ENCODE measurements at places on chromosomes 16 and 17.

- no peak for DNase-seq
These were observed 393.9 kb upstream of the MAF start for GRCh38 chr16:79994418-79994817.

- DNase-seq, result no peak
These were observed 794 bp downstream of the SMG6 start for GRCh38 chr17:2302778-2303203.

GRCh38 chr17:33777674-33778073 is 477.4 kb upstream of the CCL2 start:
- DNase-seq, result no peak

DNA sequence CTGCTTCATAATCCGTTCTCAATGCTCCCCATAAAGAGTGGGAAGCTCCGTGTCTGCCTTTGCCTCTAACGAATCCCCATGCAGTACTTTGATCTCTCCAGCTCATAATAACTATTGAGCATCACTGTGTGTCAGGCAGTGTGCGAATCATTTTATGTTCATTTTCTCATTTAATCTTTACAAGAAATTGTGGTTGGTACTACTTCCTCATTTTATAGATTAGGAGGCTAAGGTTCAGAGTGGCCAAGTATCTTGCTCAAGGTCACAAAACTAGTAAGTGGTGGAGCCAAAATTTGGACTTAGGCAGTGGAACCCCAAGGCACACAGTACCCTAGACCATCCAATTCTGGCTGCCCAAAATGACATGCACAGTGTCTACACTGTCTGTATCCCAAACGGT is 44.8 kb downstream of the ABCC12 start:
- no peak for DNase-seq

DNA sequence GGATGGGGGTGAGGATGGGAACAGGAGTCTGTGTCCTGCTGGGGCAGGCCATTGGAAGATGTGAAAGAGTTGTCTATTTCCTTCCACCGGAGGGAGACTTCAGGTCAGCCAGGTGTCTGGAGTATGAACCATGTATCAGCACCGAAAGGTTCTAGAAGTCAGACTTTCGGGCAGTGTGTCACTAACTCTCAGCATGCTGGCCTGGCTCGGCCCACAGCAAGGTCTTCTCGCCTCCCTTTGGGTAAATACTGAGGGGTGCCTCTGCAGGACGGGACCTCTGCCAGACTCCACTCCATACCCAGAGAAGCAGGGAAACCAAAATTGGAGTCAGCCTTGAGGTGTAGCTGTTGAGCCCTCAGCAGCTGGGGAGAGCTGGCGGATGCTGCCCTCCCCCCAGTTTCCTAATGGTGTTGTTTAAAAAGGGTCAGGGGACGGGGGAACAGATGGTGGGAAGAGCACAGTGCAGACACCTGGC is 507 bp downstream of the CIITA start:
- no peak for DNase-seq

DNA sequence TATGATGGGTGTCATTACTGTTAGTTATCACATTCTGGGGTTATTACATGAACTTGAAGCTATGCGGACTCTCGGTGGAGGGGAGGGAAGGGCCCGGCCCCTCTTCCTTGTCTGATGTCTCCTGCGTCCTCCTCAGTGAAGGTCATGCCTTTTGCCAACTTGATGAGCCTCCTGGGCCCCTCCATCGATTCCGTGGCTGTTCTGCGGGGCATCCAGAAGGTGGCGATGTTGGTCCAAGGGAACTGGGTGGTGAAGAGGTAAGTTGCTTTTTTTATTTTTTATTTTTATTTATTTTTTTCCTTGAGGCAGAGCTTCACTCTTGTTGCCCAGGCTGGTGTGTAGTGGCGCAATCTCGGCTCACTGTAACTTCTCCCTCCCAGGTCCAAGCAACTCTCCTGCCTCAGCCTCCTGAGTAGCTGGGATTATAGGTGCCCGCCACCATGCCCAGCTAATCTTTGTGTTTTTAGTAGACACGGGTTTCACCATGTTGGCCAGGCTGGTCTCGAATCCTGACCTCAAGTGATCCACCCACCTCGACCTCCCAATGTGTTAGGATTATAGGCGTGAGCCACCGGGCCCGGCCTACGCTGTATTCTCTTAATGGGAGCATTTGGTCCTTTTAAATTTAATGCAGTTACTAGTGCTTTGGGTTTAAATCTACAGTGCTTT is 21.6 kb downstream of the POLR3E start:
- no peak for DNase-seq

DNA sequence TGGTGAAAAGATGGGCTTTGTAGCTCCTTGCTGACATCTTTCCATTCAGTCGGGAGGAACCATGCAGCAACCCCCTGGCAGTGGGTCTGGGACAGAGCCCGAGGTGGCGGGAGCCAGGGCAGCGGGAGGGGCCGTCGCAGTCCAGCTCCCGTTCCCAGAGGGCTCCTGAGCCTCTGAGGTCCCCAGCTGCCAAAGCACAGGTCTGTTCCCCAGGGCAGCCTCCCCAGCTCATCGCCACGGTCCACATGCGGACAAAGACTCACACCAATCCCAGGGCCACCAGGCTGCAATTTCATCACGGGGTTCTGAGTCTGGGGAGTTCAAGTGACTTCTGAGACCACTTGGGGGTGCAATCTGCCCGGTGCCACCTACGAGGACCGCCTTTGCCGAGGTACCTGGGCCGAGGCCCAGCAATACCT is 196.0 kb downstream of the RBFOX3 start:
- DNase-seq, result no peak

- DNase-seq, result no peak
These were observed 76.4 kb downstream of the CNGB1 start for GRCh38 chr16:57894390-57895080.

DNA sequence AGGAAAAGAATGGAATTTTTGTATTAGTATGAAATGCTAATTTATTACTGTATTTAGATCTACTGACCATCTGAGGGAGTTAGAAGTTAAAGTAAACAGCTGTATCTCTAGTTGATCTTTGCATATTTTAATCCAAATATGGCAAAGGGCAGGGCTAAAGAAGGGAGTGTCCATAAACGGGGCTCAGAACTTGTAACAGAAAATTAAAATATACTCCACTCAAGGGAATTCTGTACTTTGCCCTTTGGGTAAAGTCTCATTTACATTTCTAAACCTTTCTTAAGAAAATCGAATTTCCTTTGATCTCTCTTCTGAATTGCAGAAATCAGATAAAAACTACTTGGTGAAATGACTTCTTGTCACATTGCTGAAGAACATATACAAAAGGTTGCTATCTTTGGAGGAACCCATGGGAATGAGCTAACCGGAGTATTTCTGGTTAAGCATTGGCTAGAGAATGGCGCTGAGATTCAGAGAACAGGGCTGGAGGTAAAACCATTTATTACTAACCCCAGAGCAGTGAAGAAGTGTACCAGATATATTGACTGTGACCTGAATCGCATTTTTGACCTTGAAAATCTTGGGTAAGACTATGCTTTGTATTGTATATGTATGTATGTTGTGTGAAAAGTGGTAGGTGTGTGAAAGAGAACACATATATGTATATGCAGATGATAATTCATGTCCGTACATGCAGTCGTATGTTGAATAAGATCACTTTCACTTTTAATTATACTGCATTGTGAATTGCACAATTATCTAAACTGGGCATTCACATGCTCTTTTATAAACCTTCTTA is at the start of gene ASPA:
TSS of gene ASPA (plus strand) at position 186 of the 799 bp plus-strand sequence. CDS start at position 349, 163 bp downstream.
- DNase-seq, result no peak

DNA sequence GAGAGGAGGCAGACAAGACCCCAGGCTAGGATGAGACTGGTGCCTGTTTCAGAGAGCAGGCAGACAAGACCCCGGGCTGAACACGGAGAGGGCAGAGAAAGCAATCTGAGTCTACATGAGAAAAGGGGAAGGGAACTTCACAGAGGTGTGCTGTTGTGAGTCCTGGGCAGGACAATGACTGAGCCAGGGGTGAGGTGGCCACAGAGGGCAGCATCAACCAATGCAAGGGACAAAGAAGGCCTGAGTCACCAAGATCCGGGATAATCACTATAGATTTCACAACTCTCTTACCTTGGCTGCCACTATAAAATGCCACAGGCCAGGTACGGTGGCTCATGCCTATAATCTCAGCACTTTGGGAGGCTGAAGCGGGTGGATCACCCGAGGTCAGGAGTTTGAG is 89.0 kb downstream of the SLC39A11 start:
- no peak for DNase-seq

- no peak for DNase-seq
These were observed 16.2 kb downstream of the SREBF1 start for GRCh38 chr17:17820463-17821158.

- no peak for DNase-seq
These were observed 781 bp downstream of the ARHGDIA start for GRCh38 chr17:81870131-81870980.

- no peak for DNase-seq
These were observed 1.3 kb downstream of the CLUH start for GRCh38 chr17:2710071-2710802.

- no peak for DNase-seq
These were observed 3.8 kb upstream of the HOXB2 start for GRCh38 chr17:48548523-48549280.

- no peak for DNase-seq
These were observed 654 bp downstream of the TNFAIP1 start for GRCh38 chr17:28335959-28336871.

- no peak for DNase-seq
These were observed 1.7 kb downstream of the IL4R start for GRCh38 chr16:27315333-27316037.

- DNase-seq, result no peak
These were observed 615.3 kb downstream of the TOX3 start for GRCh38 chr16:51931653-51932052.

- DNase-seq, result no peak
These were observed 9.6 kb upstream of the PRPSAP1 start for GRCh38 chr17:76363107-76363842.

DNA sequence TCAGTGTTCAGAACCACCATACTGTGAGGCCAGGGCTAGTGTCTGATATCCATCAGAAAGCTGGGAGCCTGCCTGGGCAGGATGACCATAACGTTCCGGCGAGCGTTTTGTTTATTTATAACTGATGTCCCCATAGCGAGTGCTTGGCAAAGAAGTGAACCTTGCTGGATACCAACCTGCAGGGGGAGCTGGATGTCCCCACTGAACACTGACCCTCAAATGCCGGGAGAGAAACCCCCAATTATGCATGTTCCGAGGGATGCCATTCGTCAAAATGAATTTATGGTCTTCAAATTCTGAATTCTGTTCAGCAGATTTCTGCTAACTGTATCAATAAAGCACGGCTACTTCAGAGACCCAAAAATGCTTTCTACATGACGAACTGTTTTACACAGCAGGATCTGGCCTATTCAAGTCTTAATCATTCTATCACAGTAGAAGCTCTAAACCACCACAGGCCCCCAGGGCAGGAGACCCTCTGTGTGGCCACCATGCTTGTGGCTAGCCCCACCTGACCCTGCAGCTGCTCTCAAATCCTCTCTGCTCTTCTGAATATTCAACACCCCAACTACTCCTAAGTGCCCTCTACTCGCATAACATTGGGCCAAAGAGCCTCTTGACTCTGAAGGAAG is 15.2 kb downstream of the MED24 start:
- no peak for DNase-seq

DNA sequence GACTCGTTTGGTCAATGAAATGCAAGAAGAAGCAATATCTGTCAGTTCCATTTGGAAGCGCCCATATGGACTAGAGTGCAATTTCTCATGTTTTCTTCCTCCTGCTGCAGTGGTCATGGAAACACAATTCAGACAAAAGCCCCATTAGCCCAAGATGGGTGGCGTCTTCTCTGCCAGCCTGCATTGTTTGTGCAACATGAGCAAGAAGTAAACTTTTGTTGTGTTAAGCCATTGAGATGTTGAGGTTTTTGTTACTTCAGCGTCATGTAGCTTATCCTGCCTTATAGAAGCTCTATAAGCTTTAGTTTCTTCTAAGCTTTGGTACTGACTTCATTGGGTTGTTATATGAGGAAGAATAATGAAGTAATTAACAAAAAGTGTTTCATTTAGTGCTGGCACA is 137.4 kb downstream of the NPIPB5 start:
- no peak for DNase-seq

DNA sequence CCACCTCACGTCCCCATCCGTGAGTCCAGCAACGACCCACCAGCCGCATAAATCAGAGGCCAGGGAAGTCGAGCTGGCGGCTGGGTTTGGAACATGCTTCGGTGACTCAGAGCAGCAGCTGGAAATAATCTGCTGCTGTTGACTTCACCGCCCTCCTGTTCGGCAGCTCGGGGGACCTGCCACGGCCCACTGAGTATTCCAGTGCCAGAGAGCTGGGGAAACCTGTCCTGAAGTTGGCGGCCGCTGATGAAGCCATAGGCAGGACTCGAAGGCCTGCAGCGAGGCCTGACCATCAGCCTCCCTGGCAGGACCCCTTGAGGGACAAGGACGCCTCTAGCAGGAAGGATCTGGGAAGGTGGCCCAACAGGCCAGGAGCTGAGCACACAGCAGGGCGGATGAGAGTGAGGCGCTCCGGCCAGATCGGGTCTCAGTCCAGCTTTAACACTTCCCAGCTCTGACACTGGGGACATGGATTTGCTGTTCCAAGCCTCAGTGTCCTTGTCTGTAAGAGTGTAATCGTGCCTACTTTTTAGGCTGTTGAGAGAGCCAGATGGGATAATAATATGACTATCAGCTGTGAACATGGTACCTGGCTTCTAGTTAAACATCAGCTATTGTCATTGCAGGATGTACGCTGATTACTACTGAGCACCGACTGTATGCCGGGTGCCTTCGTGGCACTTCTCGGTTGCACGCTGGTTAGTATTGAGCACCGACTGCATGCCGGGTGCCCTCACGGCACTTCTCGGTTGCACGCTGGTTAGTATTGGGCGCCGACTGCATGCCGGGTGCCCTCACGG is 50.4 kb upstream of the CIBAR2 start:
- peak; percentile 26 for DNase-seq

DNA sequence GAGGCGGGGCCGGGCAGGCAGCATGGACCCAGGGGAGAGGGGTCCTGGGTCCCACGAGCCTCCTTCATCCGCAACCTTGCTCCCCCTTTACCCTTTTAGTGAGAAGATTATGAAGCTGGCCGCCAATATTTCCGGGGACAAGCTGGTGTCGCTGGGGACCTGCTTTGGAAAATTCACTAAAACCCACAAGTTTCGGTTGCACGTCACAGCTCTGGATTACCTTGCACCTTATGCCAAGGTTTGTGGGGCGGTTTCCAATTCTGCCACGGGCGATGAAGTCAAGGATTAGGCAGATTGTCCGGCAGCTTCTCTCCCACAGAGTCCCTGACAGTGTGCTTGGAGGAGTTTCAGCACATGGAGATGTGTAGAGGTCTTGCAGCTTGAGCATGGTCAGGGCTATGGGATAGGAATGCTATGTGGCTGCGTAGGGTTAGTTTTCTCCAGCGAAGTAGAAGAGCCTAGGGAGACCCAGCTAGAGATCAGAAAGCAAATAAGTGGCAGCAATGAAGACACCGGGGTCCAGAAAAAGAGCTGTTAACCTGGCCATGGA is 598 bp downstream of the NIP7 start:
- no peak for DNase-seq
